Posterior vena cava (tissue), 2 donors: ENCODE measurements at places on chromosomes 13 and 19. TPM values are rescaled to one million over a fixed set of nuclear protein-coding genes. Genes with fewer than 3 reads are reported as not detected.
A peak's percentile ranks its signal among the peaks of the same experiment; 100 is the strongest.

DNA sequence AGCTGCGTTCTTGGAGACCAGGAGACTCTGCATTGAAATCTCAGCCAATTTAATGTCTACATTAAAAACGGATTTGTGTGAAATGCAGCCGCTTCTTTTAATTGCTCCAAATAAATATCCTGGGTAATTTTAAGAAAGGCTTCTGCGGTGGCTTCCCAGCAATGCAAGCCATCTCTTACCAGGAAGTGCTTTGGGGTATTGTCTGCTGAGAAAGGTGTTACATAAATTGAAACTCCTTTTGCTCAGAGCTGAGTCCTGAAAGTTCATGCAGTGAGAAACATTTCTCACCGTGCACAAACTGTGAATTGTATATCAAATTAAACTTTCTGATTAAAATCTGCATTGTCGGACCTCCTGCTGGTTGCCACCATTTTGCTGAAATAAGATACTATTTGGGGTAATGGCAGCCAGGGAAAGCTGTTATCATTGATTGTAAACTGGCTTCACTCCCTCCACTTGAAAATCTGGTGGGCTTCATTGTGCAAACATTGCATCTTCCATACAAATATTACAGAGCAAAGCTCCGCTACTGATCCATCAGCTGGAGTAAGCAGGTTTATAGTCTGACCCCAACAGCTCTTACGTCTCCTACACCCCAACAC is 59.5 kb downstream of the ZIC5 start:
- DNase-seq: no peak

- DNase-seq: no peak
Measured at GRCh38 chr13:27259831-27260230, 8.5 kb downstream of the RPL21 start.

DNA sequence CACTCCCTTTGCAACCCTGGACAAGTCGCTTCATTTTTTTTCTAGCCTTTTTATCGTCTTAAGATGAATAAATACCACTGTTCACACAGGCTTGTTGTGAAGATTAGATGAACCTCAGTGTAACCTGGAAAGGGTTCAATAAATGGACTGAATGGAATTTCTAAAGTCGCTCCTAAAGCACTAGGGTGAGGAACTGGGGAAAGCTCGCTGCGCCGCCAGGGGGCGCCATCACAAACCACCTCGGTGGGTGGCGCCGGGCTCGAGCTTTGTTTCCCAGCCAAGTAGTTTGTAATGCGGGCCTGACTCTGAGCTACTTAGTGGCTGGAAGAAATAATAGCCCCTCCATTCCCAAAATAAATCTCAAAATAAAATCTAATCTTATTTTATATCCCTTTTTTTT is 2.2 kb upstream of the CEACAM6 start:
- no peak for DNase-seq

- DNase-seq: no peak
Measured at GRCh38 chr13:107883561-107884175, 331.7 kb downstream of the LIG4 start.

DNA sequence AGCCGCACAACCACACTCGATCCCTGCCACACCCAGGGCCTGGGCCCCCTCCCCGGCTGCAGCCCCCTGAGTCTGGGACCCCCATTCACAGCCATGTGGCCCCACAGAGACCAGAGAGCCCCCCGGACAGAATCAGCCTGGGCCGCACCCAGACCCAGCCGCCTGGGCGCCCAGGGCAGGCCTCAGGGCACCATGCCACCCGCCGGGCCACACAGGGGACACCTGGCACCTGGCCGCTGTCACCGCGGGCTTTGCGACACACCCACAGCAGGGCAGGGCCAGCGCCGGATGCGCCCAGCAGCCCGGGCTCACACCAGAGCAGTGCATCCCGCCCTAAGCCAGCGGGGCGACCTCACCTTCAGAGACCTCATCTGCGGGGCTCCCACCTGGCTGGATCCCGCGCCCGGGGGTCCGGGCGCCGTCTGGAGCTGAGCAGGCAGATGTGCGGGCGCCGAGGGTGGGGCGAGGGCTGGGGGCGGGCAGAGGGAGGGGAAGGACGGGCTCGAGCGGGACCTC is 443 bp downstream of the TBXA2R start:
- DNase-seq: peak; percentile 81

GRCh38 chr13:26500618-26501320 is 56.7 kb upstream of the WASF3 start:
- DNase-seq: no peak

DNA sequence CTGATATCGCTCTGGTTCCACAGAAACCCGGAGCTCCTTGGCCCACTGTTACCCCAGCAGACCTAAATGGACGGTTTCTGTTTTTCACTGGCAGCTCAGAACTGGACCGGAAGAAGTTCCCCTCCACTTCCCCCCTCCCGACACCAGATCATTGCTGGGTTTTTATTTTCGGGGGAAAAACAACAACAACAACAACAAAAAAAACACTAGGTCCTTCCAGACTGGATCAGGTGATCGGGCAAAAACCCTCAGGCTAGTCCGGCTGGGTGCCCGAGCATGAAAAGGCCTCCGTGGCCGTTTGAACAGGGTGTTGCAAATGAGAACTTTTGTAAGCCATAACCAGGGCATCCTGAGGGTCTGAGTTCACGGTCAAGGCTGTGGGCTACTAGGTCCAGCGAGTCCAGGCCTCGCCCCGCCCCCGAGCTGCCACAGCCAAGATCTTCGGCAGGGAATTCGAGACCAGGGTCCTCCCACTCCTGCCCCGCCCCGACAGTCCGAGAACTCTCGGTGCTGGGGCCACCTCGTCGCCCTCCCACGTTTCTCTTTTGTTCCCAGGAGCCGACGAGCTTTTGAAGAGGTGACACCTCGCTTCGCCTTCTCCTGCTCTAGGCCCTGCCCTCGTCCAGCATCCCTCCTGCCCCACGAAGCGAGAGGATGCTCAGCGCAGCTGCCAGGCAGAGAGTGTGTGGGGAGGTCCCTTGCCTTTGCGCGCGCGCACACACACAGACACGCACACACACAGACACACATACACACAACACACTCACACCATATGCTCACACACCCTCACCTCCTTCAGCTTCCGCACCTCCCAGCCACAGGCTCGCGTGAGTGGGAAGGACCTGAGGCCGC is 8.8 kb downstream of the ZIC2 start:
- no peak for DNase-seq

- no peak for DNase-seq
Measured at GRCh38 chr19:45152504-45153338, 8.1 kb downstream of the NKPD1 start.

DNA sequence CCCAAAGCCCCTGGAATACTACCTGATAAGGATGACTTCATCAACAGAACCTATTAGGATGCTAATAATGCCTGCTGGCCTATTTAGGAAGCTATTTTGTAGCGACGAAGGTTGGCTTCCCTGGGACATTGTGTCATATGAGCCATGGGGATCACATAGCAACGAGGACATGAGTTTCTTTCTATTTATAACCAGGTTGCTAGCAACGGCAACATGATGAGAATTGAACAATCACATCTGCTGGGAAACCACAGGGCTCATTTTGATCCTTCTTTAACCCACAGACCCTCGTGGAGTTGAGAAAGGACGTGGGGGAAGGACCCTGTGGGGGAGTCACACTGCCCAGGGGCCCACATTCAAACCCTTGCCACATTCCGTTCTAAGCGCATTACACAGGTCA is 172.2 kb downstream of the COL4A1 start:
- no peak for DNase-seq

- DNase-seq: no peak
Measured at GRCh38 chr13:97067017-97067895, 73.0 kb upstream of the OXGR1 start.

GRCh38 chr13:113531041-113531873 is 40.7 kb upstream of the DCUN1D2 start:
- peak; percentile 78 for DNase-seq

DNA sequence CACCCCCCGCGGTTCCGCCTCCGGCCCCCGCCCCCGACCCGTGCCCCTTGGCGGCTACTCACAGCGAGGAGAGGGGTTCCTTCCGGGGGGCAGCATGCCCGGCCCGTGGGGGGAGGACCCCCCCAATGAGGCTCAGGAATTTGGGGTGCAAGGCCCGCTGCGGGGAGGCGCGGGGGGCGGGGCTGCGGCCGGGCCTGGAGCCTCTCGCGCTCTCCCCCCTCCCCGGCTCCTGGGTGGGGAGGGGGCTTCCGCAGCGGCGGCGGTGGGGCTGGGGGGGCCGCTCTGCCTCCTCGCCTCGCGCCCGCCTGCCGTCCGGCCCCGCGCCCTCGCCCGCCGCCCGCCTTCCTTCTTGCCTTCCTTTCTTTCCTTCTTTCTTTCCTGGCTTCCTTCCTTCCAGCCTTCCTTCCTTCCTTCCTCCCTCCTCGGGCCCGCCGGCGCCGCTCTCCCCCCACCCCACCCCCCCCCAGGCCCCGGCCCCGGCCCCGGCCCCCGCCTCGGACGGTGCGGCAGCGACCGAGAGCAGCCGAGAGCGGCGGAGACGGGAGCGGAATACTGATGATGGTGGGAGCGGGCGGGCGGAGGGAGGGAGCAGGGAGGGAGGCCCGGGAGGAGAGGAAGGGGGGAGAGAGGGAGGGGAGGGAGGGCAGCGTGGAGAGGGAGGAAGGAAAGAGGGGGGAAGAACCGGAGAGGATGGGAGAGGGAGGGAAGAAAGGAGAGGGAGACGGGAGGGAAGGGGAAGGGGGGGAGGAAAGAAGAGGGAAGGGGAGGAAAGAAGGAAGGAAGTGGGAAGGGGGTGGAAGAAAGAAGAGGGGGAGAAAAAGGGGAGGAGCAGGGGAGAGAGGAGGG is at the start of gene LRRC4B:
Gene LRRC4B, minus strand, starts transcription at position 554 of the 846 bp plus-strand sequence. CDS start 19,597 bp downstream, outside the sequence.
- no peak for DNase-seq

DNA sequence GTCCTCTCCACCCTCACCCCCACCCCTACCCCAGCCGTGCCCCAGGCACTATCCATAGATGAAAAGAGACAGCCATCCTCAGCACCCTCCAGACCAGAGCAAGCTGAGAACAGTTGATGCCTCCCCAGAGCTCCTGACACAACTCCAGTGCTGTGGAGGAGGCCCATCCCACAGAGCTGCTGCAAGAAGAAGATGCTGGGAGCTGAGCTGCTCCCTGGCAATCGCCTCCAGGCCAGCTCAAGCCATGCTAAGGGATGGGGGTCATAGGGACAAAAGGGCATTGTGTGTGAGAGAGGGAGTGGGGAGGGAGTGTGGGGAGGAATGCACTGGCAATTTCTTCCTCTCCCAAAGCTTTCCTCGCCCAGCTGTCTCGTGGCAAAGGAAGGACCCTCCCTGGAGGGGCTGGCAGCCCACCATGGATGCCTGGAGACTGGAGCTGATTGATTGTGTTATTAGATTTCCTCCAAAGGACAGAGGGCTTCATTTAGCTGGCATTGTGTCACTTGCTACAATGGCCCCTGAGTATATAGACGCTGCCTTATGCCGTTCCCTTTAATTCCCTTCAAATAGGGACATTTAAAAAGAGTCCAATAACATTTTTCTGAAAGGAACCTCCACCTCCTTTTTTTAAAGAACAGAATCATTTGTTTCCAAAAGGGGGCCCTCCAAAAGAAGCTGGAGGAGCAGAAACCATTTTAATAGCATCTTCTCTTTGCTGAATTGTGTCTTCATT is 476.4 kb downstream of the FOXO1 start:
- no peak for DNase-seq

- DNase-seq: no peak
Measured at GRCh38 chr13:111219280-111219679, 101.2 kb upstream of the TEX29 start.

GRCh38 chr13:19766591-19766990 is 16.2 kb downstream of the PSPC1 start:
- DNase-seq: no peak

DNA sequence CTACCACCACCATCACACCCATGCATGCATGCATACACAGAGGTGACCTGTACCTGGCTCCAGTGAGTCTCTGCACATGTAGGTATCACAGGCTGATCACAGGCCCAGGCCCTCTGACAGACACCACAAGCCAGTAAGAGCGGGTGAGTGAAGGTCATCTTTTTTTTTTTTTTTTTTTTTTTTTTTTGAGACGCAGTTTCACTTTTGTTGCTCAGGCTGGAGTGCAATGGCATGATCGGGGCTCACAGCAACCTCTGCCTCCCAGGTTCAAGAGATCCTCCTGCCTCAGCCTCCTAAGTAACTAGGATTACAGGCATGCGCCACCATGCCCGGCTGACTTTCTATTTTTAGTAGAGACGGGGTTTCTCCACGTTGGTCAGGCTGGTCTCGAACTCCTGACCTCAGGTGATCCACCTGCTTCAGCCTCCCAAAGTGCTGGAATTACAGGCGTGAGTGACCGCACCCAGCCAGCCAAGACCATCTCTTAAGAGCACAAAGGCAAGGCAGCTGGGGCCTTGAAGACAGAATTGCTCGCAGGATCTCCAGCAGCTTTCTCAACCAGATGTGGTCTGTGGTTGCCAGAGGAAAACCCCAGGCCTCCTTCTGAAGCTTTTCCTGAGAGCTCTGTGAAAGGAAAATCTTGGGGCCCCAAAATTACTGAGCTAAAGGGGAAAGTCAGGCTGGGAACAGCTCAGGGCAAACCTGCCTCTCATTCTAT is 3.2 kb upstream of the NKG7 start:
- DNase-seq: no peak

GRCh38 chr13:32019612-32020233 is 11.9 kb upstream of the FRY start:
- no peak for DNase-seq

GRCh38 chr19:313169-313987 is 22.2 kb upstream of the PLPP2 start:
- peak; percentile 80 for DNase-seq

DNA sequence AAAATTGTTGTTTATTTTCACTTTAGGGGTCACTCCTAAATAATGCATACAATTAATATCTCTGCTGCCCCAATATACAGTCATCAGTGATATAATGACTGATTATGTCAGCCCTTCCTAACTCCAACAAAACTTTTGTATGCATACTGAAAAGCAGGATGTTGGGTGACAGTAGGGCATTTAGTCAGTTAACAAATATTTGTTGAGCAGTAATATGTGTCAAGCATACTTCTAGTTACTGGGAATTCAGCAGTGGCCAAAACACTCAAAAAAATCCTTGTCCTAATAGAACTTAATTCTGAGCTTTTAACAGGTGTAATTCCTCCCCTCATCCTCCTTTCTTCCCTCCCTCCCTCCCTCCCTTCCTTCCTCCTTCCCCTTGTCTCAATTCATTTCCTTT is 560.7 kb upstream of the KLHL1 start:
- no peak for DNase-seq

GRCh38 chr13:94309997-94310855 is 169.3 kb downstream of the DCT start:
- no peak for DNase-seq

- DNase-seq: no peak
Measured at GRCh38 chr19:54105796-54106195, 3.1 kb downstream of the NDUFA3 start.

- peak; percentile 38 for DNase-seq
Measured at GRCh38 chr13:87778128-87778527, 107.0 kb downstream of the SLITRK5 start.

GRCh38 chr19:14164724-14165493 is 28.5 kb upstream of the ASF1B start:
- no peak for DNase-seq

- DNase-seq: no peak
Measured at GRCh38 chr13:100658363-100658762, 16.2 kb downstream of the TMTC4 start.

KLK14 gene
- total RNA-seq: not detected

IZUMO2 gene
- not detected for total RNA-seq

ZNF726 gene
- 2.8 TPM for total RNA-seq

ZNF763 gene
- total RNA-seq: 1.7 TPM

NOTCH3 gene
- 165 TPM for total RNA-seq

CNMD gene
- total RNA-seq: not detected

ZNF626 gene
- total RNA-seq: 18.0 TPM

RXFP2 gene
- total RNA-seq: not detected

HDGFL2 gene
- total RNA-seq: 24.6 TPM

ERF gene
- 47.9 TPM for total RNA-seq

MAB21L1 gene
- total RNA-seq: 0.14 TPM

LCP1 gene
- 73.8 TPM for total RNA-seq

COL4A1 gene
- total RNA-seq: 1,061 TPM

MEF2B gene
- total RNA-seq: 0.76 TPM
